ENCODE measurements at places on chromosomes 16 and 17.

GRCh38 chr17:6514371-6514770 is 42.0 kb downstream of the PITPNM3 start:
- DNase-seq: no peak

GRCh38 chr17:43584666-43585102 is 38.5 kb upstream of the ETV4 start:
- no peak for DNase-seq

DNA sequence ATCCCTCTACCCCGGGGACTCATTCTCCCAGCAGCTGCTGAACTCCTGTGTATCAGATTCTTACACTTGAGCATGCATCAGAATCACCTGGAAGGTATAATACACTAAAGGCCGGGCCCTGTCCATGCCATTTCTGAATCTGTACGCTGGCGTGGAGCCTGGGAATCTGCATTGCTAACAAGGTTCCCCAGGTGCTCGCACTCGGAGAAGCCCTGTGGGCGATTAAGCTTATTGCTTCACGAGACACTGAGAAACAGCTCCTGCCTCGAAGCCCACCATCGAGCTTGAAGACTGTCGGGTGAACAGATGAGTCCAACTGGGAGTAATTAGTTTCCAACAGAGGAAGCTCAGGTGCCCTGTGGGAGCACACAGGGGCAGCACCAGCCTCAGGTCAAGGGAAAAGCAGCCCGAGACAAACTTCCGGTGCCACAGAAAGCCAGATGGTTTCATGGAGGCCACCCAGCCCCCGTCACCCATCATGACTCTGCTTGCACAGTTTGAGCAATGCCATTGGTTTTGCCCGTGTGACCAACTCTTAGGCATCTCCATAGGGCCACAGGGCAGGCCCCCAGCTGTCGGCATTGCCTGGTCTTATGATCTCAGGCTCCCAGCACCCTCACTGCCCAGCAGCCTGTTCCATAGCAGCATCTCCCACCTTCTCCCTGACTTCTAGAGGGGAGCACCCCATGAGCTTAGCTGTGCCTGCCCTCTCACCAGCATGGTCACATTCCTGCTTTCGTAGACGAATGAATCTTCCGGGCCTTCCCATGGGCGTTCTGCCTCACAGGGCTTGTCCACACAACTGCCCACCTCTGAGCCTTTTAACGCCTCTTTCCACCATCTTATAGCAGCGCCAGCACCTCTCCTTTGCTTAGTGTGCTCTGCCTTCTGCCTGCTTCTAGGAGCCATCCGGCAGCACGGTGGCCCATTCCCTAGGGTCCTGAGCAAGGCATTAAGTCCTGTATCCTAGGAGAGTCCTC is 10.9 kb downstream of the CTRB2 start:
- DNase-seq: no peak

DNA sequence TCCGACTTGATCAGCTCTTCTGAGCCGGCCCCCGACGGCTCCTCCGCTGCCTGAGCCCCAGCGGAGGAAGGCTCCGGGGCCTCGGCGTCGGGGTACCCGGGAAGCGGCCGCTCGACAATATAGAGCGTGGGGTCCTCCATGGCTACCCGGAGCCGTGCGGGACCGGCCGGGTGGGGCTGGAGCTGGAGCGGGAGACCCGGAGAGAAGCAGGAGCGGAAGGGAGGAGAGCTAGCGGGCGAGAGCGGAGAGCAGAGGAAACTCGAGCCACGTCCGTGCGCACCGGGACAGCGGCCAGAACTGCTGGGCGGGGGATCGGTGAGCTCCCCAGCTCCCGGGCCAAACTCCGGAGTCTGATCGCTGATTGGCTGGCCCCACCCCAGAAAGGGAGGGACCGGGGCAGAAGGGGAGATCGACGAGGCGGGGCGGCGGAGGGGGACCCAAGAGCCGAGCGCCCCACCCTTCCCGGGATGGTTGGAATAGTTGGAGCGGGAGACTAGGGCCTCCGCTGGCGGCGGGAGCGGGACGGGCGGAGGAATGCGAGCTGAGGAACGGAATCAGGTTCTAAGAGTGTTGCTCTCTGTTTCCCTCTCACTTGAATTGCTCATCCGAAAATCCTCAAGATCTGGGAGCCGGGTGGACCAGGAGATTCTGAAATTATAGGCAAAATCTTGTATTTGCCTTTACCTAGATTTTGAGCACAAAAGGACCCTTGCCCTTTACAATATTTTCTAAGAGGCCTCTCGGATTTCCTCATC is at the start of gene CAVIN1:
CAVIN1 (minus strand) TSS at position 299 of the 755 bp plus-strand sequence; CDS start at position 140, 159 bp downstream.
- DNase-seq: peak; percentile 61

DNA sequence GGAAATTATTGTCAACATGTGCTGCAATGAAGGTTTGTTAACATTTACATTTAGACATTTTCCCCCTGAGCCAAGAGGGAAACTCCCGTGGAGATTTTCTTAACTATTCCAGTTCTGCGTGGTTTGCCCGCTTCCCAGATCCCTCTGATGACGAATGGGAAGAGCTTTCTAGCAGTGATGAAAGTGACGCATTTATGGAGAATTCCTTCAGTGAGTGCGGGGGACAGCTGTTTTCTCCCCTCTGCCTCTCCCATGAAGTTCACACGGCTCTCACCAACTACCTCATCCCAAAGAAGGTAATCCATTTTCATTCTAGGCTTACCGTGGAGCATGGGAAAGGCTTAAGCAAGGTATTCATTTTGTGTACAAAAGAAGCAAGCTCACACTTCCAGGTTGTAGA is 18.2 kb downstream of the HEATR3 start:
- DNase-seq: no peak

Data from activated T-cell treated with anti-CD3 and anti-CD28 coated beads, Interleukin-2, amount 50 U/mL, for 48 hours (primary cell).